ENCODE measurements at places on chromosomes 12 and 14. TPM values are rescaled to one million over a fixed set of nuclear protein-coding genes. Genes with fewer than 3 reads are reported as not detected.

DNA sequence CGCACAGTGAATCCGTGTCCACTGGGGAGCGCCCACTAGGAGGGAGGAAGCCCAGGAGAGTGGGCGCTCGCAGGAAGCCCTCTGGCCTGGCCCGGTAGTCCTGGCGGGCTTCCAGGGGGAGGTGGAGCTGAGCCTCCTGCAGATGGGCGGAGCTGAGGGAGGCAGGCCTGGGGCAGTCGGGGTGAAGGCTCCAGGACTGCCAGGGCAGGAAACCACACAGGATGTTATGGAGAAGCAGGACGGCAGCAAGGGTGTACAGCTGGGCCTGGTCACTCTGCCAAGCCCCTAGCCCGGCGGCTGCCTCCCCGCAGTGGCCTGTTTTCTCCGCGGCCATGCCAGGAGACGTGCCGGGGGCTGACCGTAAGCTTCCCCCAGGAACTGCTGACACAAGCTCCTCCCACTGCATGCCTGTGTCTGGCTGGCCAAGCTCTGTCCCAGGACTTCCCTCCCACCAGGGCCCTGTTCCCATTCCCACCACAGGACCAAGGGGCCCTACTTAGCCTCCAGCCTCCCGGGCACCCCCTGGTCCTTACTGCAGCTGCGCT lies 143.4 kb upstream of the C14orf180 start:
- no peak for DNase-seq

DNA sequence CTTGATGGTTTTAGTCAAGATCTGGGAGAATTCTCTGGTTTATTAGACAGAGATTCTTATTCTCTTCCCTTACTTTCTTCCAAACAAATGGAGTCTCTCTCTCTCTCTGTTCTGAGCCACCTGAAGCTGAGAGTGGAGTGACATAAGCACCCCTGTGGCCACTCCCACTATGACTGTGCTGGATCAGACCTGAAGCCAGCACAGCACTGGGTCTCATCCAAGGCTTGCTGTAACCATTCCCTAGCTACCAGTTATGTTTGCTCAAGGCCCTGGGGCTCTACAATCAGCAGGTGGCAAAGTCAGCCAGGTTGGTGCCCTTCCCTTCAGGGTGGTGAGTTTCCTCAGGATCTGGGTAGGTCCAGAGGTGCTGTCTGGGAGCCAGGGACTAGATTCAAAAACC lies 568.5 kb downstream of the AACS start:
- DNase-seq, result no peak

CCND2 gene
- total RNA-seq, result 98.0 TPM

PLEKHD1 gene
- 1.3 TPM for total RNA-seq

KERA gene
- not detected for total RNA-seq

Data from glutamatergic neuron (in vitro differentiated cells).